Peyer's patch (tissue), 4 donors: ENCODE measurements at places on chromosomes 5 and 9. TPM values are rescaled to one million over a fixed set of nuclear protein-coding genes. Genes with fewer than 3 reads are reported as not detected.

GRCh38 chr5:74261866-74262265, 378.7 kb downstream of the ENC1 start:
- DNase-seq: no peak

GRCh38 chr5:28301712-28302111, 1263.3 kb upstream of the CDH9 start:
- DNase-seq: no peak

GRCh38 chr5:75471193-75471592, 40.2 kb downstream of the CERT1 start:
- DNase-seq: no peak

- DNase-seq: no peak
Observed at GRCh38 chr9:124262649-124262972, 4.9 kb downstream of the NEK6 start.

GRCh38 chr9:122904466-122904822, 715 bp downstream of the RC3H2 start:
- peak; percentile 59 for DNase-seq

DNA sequence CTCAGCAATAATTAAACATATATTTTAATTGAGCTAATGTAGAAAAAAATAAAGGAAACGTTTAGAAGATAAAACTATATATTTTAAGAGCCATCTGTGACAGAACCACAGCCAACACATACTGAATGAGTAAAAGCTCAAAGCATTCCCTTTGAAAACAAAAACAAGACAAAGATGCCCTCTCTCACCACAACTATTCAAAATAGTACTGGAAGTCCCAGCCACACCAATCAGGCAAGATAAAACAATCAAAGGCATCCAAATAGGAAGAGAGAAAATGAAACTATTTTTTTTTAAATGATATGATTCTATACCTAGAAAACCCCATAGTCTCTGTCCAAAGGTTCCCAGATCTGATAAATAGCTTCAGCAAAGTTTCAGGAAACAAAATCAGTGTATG, 262.0 kb downstream of the HTR1A start:
- DNase-seq: no peak

Gene ANKRD34B
- not detected for total RNA-seq
